ENCODE measurements at places on chromosomes 2 and 18.

DNA sequence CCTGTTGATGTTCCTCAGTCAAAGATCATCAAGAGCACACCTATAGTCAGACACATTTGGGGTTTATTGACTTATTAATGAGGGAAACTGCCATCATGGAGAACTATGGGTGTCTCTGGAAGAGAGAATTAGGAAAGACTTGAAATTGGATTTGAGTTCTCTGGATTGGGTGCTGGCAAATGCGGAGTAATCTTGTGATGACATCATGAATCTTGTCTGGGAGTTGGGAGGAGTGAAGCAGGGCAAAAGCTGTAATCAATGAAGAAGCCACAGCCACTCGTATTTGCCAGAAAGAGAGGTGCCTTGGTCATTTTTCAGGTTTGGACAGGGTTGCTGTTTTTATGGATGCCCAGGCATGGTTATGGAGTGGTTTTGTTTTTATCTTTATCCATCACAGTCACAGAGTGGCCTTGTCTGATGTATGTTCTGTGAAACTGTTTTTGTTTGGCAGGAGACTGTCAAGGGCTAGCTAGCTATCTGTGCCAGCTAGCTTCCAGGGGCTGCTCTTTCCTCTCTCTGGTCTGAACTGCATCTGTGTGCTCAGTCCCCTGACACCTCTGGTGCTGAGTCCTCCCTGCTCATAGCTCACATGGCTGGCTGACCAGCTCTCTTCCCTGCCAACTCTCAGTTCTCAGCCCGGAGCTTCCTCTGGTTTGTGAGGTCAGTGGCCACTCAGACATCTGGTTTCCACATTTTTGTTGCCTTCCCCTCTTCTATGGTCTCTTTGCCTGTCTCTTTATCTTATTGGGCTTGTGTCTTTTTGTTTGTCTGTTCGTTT lies 193.4 kb upstream of the RMP24 start:
- no peaks in the 10 kb centered on the region for H3K4me1 ChIP-seq
- H3K36me3 ChIP-seq: no peaks in the 10 kb centered on the region

GRCh38 chr18:26546875-26547645 lies 1.3 kb downstream of the KCTD1 start:
- DNase-seq: no peak
- no peak overlapping the region for H3K27ac ChIP-seq
- no peaks in the 10 kb centered on the region for H3K27me3 ChIP-seq
- no peaks in the 10 kb centered on the region for H3K36me3 ChIP-seq
- H3K4me1 ChIP-seq: peaks cover 17% of the 10 kb centered on the region
- peak overlapping the region; percentile 91 for H3K4me3 ChIP-seq

- H3K4me1 ChIP-seq: peaks cover 3% of the 10 kb centered on the region
- DNase-seq: no peak
- H3K27me3 ChIP-seq: no peaks in the 10 kb centered on the region
- H3K36me3 ChIP-seq: no peaks in the 10 kb centered on the region
- no peak overlapping the region for H3K27ac ChIP-seq
These were observed 162.5 kb upstream of the SETBP1 start for GRCh38 chr18:44518091-44518615.

DNA sequence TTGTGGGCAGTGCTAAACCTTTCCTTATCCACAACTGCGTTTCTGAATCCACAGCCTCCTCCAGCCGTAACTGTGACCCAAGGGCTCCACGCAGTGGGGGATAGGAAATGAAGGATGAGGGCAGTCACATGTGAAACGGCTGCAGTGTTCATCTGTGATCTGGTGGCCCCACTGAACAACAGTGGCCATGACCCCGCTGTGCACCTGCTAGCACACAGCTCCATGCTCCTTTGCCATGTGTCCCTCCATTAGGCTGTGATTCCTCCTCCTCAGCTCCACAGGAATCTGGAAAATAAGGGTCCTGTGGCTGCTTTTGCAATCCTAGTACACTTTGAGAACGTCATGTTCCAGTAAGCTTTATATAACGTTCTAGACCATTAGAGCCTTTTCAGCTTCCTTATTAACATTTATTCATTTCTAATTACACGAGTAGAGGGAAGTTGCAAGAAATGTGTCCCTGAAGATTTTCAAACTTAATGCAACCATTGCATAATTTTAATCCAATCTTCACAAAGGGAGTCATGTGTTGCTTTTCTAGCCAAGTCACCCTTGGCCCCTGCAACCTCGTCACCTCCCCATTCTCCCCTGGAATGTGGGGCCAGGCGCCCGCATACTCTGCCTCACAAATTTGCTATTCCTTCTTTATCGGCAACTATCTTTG lies 7.1 kb upstream of the NAPG start:
- no peak overlapping the region for H3K4me3 ChIP-seq
- no peaks in the 10 kb centered on the region for H3K36me3 ChIP-seq
- H3K27ac ChIP-seq: peak overlapping the region; percentile 36
- H3K4me1 ChIP-seq: peaks cover 12% of the 10 kb centered on the region
- no peak for DNase-seq

DNA sequence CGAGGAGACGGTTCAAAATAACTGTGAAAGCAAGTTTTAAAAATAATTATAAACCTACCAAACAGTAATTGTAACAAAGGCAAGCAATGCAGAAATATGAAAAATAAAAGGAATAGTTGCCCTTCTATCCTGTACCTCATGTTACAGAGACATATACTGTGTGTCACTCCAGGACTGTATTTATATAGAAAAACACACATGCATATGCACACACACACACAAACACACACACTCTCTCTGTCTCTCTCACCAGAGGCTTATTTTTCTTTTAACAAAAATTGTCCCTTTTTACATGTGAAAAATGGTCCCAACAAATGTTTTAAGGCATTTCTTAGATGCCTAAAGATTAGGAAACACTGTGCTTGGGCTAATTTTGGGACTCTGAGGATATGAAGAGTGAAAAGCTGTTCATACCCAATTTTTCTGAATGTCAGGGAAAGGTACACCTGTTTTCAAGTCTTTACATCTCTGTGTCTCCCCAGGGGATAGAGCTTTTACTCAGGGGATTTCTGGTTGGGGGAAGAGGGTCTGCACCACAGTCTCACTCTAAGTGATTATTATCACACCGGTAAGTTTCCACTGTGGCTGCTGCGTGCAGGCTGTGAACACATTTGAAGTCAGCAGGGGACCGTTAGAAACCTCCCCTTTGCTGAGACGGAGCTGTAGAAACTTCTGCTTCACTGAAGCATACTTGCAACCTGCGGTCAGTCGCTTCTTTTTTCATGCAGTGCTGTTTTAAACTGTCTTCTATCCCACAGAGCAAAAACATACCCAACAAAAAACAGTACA lies 51.4 kb upstream of the SPAG16 start:
- no peak for DNase-seq
- H3K27me3 ChIP-seq: no peaks in the 10 kb centered on the region
- H3K27ac ChIP-seq: no peak overlapping the region
- peaks cover 12% of the 10 kb centered on the region for H3K4me1 ChIP-seq

GRCh38 chr2:237060534-237061312 lies 25.0 kb upstream of the COPS8 start:
- H3K4me3 ChIP-seq: no peak overlapping the region
- H3K27me3 ChIP-seq: no peaks in the 10 kb centered on the region
- no peaks in the 10 kb centered on the region for H3K36me3 ChIP-seq
- no peak overlapping the region for H3K27ac ChIP-seq
- H3K4me1 ChIP-seq: no peaks in the 10 kb centered on the region

DNA sequence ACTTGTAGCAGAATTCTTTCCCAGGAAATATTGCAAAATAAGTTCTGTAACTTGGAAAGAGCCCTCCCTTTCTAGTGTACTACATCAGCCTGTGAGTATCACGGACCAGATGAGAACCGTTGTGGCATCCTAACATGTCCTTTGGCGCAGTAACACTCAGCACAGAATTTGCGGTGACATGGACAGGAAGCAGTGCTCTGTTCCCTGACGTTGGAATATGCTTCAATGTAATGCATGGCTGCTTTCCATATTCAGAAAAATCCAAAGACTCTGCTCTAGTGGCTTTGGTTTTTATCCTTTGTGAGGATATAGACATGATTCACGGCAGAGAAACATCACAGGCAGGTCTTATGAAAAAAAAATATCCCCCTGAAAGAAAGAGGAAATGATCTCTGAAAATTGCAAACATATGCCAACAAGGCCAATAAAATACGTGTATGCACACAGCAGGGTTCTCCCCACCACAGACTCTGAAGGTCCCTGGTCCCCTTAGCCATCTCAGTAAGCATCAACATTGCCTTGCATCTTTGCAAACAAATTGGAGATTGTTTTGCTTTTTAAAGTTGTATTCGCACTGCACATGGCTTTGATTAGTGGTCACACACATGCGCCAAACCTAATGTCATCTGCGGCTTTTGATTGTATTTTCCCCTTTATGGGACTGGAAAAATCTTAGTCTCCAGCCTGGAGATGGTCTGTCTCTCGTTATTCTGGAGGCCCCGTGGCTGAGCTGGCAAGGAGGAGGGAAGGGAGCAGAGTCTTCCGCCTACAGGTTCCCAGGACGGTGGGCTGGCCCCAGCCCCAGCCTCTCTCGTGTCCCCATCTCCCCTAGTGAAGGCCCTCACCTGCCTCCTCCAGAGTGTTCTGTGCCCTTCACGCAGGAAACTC lies 122.9 kb downstream of the COPS8 start:
- DNase-seq: no peak
- H3K4me1 ChIP-seq: peaks cover 8% of the 10 kb centered on the region
- H3K27me3 ChIP-seq: no peaks in the 10 kb centered on the region

- no peaks in the 10 kb centered on the region for H3K36me3 ChIP-seq
- no peak overlapping the region for H3K4me3 ChIP-seq
- peaks cover 10% of the 10 kb centered on the region for H3K4me1 ChIP-seq
- no peaks in the 10 kb centered on the region for H3K27me3 ChIP-seq
These were observed 10.3 kb upstream of the PXDN start for GRCh38 chr2:1754461-1755170.

DNA sequence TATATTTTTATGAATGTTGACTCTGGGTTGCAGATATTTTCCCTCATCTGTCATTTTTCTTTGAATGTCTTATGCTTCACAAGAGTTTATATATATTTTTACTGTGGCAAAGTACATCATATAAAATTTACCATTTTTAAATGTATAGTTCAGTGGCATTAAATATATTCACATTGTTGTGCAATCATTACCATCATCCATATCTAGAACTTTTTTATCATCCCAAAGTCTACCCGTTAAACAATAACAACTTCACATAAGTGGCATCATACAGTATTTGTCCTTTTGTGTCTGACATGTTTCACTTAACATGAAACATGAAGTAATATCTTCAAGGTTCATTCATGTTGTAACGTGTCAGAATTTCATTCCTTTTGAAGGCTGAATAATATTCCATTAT lies 24.5 kb downstream of the RAB3GAP1 start:
- peaks cover 8% of the 10 kb centered on the region for H3K36me3 ChIP-seq
- no peak overlapping the region for H3K4me3 ChIP-seq
- H3K27me3 ChIP-seq: no peaks in the 10 kb centered on the region

GRCh38 chr2:226898121-226898520 lies 62.3 kb downstream of the RHBDD1 start:
- H3K36me3 ChIP-seq: no peaks in the 10 kb centered on the region
- no peak overlapping the region for H3K27ac ChIP-seq
- H3K27me3 ChIP-seq: no peaks in the 10 kb centered on the region
- DNase-seq: no peak
- H3K4me3 ChIP-seq: no peak overlapping the region
- H3K4me1 ChIP-seq: no peaks in the 10 kb centered on the region

- H3K27me3 ChIP-seq: no peaks in the 10 kb centered on the region
- H3K36me3 ChIP-seq: no peaks in the 10 kb centered on the region
- no peak overlapping the region for H3K27ac ChIP-seq
- no peaks in the 10 kb centered on the region for H3K4me1 ChIP-seq
- no peak for DNase-seq
These were observed 1438.0 kb upstream of the ZEB2 start for GRCh38 chr2:145957929-145958328.

- H3K27me3 ChIP-seq: no peaks in the 10 kb centered on the region
- no peak for DNase-seq
- H3K4me3 ChIP-seq: no peak overlapping the region
- H3K4me1 ChIP-seq: no peaks in the 10 kb centered on the region
- no peak overlapping the region for H3K27ac ChIP-seq
These were observed 17.8 kb downstream of the CHST10 start for GRCh38 chr2:100399714-100400113.

DNA sequence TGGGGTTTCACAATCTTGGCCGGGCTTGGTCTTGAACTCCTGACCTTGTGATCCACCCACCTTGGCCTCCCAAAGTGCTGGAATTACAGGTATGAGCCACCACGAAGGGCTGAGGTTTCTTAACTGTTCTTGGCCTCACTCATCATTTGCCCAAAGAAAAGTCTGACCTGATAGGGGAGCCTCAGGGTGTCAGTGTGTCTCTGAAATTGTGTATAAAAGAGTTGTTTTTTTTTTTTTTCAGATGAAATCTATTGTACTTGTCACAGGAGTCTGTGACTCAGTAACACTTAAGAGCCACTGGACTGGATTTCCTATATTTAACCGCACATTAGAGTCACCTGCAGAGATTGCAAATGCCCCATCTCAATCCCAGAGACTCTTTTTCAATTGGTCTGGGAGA lies 16.9 kb downstream of the PMAIP1 start:
- no peak for DNase-seq
- H3K4me1 ChIP-seq: no peaks in the 10 kb centered on the region
- H3K4me3 ChIP-seq: no peak overlapping the region

DNA sequence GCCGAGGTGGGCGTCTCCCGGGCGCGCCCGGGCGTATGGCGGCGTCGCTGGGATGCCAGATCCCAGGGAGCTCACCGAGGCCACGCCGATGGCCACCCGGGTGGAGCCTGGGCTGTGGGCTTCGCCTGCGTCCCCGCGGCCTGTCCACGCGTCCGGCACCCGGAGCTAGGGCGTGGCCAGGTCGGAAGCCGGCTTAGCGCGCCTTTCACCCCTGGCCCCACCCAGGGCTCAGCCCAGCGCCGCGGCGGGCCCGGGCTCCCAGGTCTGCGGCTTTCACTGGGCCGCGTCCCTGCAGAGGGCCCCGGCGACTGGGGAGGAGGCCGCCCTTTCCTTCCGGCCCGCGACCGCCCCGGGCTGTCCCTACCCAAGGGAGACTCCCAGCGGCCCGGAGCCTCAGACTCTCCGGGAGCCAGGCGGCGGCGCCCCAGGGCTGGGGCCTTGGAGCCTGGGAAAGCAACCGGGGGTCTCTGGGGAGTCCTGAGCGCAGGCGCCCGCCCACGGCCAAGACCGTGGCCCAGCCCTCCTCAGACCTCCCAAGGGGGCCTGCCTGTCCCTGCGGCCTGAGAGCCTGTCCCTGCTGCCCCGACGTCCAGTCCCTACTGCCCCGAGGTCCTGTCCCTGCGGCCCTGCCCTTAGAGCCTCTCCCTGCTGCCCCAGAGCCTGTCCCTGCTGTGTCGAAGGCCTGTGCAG lies 36.3 kb upstream of the ITM2C start:
- no peak for DNase-seq
- no peaks in the 10 kb centered on the region for H3K36me3 ChIP-seq
- H3K4me1 ChIP-seq: peaks cover 4% of the 10 kb centered on the region
- no peak overlapping the region for H3K27ac ChIP-seq

- no peak for DNase-seq
- no peak overlapping the region for H3K4me3 ChIP-seq
- H3K27me3 ChIP-seq: no peaks in the 10 kb centered on the region
These were observed 186.4 kb downstream of the EPHA4 start for GRCh38 chr2:221385716-221386115.

GRCh38 chr2:118889995-118890394 lies 42.5 kb upstream of the EN1 start:
- no peaks in the 10 kb centered on the region for H3K4me1 ChIP-seq
- no peak overlapping the region for H3K4me3 ChIP-seq
- H3K36me3 ChIP-seq: no peaks in the 10 kb centered on the region
- no peaks in the 10 kb centered on the region for H3K27me3 ChIP-seq
- no peak overlapping the region for H3K27ac ChIP-seq

All from ascending aorta (tissue), 2 donors.